ENCODE measurements at places on chromosomes 2 and 18. TPM values are rescaled to one million over a fixed set of nuclear protein-coding genes. Genes with fewer than 3 reads are reported as not detected.

Gene SNTG2
- 18.6 TPM for total RNA-seq

DNA sequence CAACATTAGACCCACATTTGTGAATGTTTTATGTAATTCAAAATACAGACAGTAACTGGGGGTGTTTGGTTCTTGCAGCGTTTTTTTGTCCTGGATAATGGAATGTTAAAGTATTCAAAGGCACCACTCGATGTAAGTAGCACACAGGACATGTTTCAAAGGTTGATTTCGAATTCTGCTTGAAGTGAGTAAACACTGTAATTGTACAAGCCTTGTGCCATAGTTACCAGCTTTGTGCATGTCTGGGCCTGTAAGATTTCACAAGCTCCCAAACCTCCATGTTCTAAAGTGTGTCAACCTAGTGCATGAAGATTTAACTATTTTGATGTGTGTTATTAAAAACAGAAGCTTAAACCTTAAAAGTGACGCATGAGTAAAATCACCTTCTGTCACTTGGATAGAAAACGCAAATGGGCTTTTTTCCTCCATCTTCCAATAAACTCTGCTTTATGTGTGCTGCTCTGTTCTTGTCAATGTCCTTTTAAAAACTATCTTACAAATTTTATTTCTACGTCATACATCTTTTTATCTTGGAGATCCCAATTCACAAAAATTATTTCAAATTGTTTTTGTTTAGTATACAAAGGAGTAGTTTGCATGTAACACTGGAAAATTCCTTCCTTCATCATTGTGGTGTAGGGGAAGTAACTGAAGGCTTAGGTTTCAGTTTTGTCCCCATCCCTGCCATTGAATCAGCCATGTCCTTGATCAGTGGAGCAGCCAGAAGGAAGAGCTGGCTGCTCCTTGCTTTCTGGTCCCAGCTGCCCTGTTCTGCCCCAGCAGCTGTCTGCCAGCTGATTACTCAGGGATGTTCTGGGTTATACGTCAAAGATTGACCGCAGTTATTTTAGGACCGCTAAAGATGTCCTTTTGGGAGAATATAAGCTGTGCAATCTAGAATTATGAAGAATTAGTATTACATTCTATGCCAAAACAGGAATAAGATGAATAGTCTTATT, 119.2 kb downstream of the PRKRA start:
- no peak for DNase-seq

Gene MYO5B
- total RNA-seq, result 13.5 TPM

DNA sequence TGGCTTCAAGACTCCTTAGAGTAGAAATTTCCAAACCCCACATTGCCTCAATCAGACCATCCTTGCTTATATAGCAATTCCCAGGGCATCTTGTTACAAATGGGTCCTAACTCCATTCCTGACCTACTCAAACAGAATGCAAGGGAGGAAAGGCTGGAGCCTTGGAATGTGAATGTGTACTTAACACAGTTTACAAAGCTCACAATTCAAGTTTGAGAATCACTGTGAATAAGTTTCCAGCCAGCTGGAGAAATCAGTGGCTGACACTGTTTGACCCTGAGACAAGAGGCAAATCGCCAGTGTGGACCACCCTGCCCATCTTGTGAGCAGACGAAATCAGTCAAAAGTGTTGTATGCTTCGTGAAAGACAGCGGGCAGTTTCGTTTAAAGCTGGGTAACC, 65.5 kb downstream of the SOWAHC start:
- no peak for DNase-seq

- no peak for DNase-seq
Observed at GRCh38 chr2:223037445-223037800, 14.6 kb upstream of the KCNE4 start.

DNA sequence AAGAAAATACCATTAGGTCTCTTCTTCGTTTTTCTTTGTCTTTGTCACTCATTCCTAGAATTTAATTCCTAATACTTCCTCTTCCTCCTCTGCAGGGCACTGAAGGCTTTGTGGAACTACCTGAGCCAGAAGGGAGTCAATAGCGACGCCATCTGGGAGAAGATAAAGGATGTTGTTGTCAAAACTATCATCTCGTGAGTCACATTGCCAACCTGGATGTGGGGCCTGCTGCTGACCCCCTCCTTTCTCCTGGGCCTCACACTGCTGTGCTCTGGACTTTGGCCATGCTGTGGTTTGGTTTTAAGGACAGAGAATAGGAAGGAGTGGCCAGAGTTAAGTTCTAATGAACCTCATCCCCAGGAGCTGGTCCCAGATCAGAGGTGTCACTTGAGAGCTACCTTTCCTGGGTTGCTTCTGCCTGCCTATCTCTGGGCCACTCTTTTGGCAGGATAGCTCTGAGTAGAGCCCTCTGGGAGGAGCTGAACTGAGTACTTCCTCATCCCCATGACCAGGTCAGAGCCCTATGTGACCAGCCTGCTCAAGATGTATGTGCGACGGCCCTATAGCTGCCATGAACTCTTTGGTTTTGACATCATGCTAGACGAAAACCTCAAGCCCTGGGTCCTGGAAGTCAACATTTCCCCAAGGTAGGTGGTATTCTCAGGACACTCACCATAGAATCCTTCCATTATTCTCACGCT, 33.1 kb upstream of the CYP27A1 start:
- DNase-seq, result no peak

Gene EML6
- total RNA-seq, result 0.81 TPM

- peak; percentile 5 for DNase-seq
Observed at GRCh38 chr2:220104871-220105351, 477.5 kb downstream of the SLC4A3 start.

GRCh38 chr2:156327835-156328695, 4.5 kb downstream of the NR4A2 start:
- DNase-seq, result no peak
